ENCODE measurements at places on chromosomes 7 and 10.

- DNase-seq: no peak
Measured at GRCh38 chr7:38546763-38547162, 84.4 kb downstream of the AMPH start.

- DNase-seq: no peak
Measured at GRCh38 chr7:145481985-145482384, 634.6 kb upstream of the CNTNAP2 start.

- no peak for DNase-seq
Measured at GRCh38 chr10:62330213-62330612, 44.0 kb upstream of the ZNF365 start.

- no peak for DNase-seq
Measured at GRCh38 chr7:108629651-108630400, 60.2 kb downstream of the DNAJB9 start.

GRCh38 chr7:20305726-20306125 lies 25.0 kb upstream of the ITGB8 start:
- DNase-seq: no peak

GRCh38 chr10:95401704-95402469 lies 111.1 kb upstream of the PDLIM1 start:
- DNase-seq: no peak

DNA sequence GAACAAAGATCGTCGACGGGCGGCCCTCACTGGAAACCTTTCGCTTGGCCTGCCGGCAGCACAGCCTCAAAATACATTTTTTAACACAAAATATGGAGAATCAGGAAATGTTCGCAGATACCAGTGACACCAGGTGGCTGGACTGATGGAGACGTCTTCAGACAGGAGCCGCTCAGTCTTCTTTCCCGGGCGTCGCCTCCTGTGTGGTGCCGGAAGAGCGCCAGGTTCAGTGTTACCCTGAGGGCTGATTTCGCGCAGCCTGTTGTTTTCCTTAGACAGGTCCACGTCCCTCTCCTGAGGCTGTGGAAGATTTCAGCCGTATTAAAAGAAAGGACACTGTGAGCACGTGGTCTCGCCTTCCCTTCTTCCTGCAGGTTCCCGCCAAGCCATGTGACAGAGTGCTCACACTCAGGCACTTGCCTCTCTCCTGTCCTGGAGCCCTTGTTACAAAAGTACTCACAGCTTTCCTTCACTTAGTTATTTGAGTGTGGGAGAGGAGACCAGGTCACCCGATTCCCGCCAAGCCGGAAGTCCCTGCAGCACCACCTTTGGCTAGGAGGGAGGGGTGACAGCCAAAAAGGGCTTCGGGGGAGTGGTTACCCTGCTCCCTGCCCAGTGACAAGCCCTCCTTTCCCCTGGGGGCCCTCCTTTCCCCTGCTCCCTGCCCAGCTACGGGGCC lies 21.7 kb upstream of the PWWP2B start:
- no peak for DNase-seq

DNA sequence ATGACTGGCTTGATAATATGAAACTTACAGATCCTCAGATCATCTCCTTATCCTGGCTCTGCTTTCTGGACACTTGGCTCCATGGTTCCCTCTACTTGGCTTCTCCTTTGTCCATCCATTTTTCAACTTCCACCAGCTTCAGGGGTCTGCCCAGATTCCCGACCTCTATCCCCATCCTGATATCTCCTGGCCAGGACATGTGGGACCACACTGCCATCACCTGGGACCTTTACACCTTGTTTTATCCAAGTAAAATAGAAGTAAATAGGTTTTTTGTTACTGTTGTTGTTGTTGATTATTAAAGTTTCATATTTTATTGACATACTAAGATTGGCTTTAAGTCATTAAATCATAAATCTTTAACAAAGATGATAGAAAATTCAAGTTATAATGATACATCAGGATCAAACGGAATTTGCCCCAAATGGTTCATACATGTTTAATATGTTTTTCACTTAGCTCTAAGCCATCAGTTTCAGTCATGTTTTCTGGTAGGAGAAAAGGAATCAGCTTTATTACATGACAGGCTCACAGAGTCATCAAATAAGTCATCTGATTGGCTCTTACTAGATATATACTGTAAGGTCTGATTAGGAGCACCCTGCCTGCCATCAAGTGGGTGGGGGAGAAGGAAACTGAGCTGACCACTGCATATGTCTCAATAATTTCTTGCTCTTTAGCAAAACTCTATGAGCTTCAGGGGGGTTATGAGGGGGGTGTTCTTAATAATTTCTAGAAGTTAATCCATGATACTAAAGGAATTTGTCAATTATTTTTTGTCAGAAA lies 111.5 kb upstream of the AHR start:
- no peak for DNase-seq

- DNase-seq: no peak
Measured at GRCh38 chr7:5578495-5578894, 154.9 kb upstream of the TNRC18 start.

- DNase-seq: no peak
Measured at GRCh38 chr10:97921581-97922021, 72.0 kb downstream of the GOLGA7B start.

GRCh38 chr10:97596101-97597082 lies 6.9 kb downstream of the C10orf62 start:
- DNase-seq: no peak

DNA sequence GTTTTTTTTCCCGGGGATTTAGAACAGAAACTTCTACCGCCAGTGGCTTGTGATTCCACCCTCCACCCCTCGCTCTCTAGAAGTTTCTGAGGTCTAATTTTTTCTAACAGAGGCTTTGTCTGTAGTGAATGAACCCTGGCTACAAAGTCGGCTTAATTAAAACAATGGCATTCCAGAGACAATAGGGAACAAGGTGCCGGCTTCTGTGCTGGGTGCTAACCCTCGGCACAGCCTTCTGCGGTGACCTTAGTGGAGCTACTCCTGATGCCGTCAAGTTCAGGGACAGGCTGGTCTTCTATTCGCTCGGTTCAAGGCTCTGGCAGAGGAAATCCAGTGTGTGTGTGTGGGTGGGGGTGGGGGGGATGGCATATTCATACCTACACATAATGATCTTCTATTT lies 32.1 kb upstream of the ENO4 start:
- no peak for DNase-seq

DNA sequence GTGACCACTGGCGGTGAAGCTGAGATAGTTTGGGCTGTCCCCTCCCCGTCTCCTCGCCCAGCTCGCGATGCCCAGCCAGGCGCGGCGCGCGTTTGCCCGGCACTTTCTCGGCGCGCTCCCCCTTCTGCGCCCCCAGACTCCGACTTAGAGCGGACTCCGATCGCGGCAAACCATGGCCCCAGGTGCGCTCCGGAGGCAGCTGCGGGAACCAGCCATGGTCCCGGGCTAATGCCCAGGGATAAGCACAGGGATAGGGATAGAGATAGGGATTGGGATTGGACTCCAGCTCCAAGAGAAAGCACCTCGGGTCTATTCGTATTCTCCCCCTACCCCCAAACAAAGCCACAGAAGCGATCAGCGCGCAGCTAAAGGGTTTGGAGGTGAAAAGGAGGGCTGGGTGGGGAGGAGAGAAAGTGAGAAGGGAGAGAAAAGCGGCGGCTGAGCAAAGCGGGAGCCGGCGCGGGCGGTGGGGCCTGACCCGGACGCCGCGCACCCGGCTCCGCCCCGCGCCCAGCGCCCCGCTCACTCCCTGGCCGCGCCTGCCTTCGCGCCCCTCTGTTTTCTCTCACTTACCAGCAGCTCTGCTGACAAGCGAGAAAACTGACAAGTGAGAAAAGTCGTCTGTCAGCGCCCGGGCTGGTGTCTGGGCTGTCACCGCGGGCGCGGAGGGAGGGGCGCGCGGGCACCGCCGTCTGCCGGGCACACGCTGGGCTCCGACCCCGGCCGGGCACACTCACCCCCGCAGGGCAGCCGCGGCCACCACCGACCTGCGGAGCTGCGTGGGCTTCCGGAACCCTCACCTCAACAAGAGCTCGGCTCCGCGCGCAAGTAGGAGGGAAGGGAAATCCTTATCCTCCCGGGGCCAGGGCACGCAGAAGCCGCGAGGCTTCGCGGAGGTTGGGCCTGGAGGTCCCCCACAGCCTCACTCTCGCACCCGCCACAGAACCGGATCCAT lies at the start of gene PDE1C:
Gene PDE1C, minus strand, starts transcription at position 2 of the 955 bp plus-strand sequence.
- DNase-seq: no peak

GRCh38 chr10:16987976-16988610 lies 141.5 kb downstream of the CUBN start:
- no peak for DNase-seq

DNA sequence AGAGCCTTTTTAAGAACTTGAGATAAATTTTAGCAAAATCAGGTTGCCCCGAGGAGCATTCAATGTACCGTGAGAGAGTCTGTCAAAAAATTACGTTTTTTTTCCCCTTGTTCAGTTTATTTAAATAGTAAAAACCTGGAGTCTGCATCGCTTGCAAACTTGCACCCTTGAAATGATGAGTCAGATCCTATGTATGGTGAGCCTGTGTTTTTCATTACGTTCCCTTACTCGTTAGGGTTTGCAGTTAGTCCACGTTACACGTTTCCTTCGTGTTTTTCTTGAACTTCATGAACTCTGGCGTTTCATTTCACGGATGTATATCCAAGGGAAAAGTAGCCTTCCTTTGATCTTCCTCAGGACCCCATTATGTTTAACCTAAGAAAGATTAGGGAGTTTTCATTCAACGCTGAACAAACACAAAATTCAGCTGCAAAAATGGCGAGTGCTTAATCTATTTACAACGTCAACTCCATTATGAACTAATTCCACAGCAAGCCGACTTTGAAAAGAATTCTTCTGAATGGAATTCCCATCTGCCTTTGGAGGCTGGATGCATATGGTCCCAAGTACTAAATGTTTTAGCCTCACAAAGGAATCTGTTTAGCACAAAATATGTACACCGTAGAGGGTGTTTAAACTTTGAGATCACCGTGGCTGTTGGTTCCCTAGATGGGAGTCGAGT lies 182.4 kb downstream of the MYOF start:
- DNase-seq: no peak

DNA sequence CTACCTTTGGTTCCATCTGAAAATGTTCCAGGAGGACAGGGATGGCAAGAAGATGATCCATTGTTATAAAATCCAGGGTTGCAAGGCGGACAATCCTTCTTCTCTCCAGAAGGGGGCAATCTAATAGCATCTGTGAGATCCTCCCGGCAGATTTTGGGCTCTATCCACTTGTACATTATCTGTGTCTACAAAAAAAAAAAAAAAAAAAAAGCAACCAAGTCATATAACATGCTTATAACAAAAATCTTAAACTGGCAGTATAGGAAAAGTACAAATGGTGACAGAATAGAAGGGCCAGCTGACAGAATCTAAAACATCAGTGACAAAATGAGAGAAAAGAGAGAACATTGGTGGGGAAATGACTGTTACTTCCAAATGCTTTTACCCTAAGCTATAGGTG lies 132.7 kb downstream of the ELAPOR2 start:
- no peak for DNase-seq

- peak; percentile 23 for DNase-seq
Measured at GRCh38 chr7:44580945-44581878, 819 bp downstream of the TMED4 start.

GRCh38 chr7:2601907-2602306 lies 29.9 kb upstream of the TTYH3 start:
- DNase-seq: no peak

GRCh38 chr10:112246-112645 lies 23.0 kb upstream of the ZMYND11 start:
- no peak for DNase-seq

DNA sequence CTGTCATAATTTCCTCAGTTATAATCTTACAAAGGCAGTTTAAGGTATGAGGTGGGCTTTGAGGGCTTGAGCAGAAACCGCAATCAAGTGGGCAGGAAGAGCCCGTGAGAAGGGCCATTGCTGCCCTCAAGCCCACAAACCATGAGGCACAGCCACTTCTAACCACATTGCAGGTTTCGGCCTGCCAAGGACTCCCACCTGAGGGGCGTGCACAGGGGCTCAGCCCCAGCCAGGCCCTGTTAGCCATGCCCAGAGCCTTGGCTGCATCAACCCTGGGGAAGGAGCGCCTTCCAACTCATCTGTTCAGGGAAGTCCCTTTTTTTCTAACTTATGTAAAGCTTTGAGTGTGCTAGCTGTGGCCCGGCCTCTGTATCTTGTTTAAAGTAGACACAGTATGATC lies 5.9 kb upstream of the FFAR4 start:
- no peak for DNase-seq

- no peak for DNase-seq
Measured at GRCh38 chr10:28293236-28294168, 9.4 kb downstream of the MPP7 start.

- no peak for DNase-seq
Measured at GRCh38 chr10:103983367-103983911, 16.5 kb downstream of the SLK start.

DNA sequence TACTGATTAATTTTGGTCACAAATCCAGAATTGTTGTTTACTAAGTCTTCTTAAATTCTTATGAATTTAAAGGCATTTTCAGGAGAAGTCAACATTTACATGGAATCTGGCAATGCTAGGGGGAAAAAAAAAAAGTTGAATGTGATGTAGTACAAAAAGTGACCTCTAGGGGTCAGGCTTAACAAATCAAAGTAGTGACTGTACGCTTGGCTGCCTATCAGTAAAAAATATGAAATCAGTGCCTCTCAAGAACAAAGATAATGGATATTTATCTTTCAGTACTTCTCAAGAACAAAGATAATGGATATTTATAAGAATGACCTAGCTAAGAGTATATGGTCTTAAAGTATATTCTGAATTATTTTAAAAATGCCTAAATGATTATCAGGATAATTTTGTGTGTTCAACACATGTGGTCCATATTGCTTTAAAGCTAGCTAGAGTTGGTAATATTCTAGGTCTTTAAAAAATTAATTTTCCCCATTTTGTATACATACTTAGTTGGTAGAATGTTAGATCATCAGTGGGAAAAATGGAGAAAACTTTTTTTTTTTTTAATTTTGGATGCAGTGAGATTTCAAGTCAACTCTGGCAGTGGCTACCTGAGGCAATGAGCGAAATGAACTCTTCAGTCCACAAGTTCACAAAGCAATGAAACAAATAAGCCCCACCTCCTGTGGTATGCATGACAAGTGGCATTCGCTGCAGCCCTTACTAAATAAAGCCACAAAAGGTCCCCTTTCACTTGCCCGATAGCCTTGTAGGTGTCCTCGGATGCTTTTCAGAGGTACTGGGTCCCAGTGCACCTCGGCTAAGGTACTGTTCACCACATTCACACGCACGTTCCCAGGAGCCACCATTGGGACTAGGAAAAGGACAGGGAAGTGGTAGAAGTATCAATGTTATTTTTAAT lies 51.2 kb upstream of the LAMB4 start:
- DNase-seq: no peak

DNA sequence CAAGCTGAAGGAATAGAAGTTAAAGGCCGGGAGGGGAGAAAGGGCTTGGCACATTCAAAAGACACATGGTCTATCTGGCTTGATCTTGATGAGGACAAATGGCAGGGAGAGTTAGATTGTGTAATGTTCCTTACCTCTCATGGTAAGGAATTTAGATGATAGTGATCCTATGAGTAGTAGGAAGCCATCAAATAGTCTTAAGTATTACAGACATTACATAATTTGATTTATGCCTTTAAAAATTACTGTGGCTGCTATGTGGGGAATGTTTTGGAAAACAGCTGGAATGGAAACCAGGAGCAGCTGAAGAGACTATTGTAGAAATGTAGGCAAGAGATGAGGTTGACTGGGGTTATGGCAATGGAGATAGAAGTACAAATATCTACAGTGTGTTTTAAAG lies 351.3 kb upstream of the BMPER start:
- DNase-seq: no peak

Measured in activated T-helper 1 cell treated with anti-CD3 and anti-CD28 coated beads, Interleukin-2, amount 50 U/mL, for 16 hours (primary cell).